Osteocyte (in vitro differentiated cells): ENCODE measurements at places on chromosomes 7 and 10. TPM values are rescaled to one million over a fixed set of nuclear protein-coding genes. Genes with fewer than 3 reads are reported as not detected.

- DNase-seq, result no peak
Measured at GRCh38 chr10:21530641-21531040, 3.4 kb upstream of the MLLT10 start.

- DNase-seq, result no peak
Measured at GRCh38 chr7:37089972-37090371, 358.7 kb downstream of the ELMO1 start.

DNA sequence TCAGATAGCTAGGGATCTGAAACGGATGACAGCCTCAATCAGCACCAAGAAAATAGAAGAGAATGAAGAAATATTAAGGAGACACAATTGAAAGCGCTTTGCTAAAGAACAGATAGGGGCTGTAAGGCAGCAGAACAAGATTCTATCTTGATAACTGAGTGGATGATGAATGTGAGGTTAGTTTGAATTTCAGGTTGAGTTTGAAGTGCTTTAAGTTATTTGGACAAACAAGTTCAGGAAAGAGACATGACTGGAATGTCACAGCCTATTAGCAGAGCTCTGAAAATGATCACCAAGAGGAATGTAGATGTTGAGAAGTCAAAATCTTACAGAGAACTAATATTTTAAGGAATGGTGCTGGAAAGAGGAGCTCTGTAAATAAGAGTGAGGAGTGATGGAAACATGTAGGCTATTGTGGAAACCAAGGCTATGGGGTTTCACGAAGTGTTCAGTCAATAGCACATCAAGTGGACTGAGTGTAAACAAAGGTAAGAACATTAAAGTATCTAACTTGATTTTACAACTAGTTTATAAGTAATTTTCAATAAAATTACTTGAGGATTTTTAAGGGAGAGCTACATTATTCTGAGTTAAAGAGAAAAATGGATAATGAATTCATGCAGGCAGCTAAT, 61.6 kb downstream of the MEST start:
- no peak for DNase-seq

DNA sequence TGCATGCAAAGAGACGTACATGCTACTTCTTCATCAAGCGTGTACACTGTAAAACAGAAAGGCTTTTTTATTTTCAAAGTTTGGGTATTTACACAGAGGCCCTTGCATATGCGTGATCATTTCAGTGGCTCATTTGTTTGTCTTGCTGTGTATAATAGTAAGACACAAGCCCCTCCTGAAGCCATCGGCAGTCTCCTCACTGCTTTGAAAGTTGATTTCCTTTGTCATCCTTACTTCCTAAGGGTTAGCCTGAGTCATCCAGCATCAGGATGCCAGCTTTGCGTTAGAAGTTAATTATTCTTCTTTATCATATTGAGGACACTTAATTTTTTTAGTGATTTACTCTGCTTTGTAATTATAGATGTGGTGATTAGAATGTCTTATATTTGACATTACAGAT, 72.5 kb upstream of the CTBP2 start:
- no peak for DNase-seq

DNA sequence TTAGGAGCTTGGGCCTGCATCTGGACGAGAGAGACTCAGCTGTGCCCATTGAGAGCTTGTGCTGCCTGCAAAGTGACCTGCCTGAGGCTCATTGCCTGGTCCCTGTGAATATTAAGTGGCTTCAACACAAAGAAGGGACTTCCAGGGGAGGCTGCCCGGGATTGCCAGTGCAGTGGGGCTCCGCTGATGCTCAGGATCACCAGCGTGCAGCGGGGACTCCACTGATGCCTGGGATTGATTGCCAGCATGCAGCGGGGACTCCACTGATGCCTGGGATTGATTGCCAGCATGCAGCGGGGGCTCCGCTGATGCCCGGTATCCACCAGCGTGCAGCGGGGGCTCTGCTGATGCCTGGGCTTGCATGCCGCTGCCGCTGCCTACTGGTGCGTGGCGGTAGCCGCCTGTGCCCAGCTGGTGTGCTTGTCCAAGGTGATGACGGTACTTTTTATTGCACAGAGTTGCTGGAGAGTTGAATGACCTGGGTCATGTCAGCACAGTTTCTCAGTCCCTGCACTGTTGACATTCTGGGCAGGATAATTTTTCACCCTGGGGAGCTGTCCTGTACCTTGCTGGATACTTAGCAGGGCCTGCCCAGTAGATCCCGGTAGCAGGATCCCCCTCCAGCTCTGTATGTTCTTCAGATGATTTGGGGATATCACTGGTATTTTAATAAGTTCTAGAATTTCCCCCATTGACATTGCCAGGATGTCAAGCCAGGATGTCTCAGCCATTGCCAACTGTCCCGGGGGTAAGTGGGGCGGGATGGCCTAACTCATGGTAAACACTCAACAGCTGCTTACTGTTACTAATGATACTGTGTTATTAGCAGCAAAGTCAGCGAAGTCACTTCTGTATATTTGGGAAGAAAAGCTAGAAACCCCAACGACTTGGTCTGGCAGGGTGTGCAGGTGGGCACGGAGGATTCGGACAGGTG, 13.0 kb downstream of the DOCK1 start:
- no peak for DNase-seq

- no peak for DNase-seq
Measured at GRCh38 chr10:20977300-20977699, 80.2 kb upstream of the NEBL start.

The GNG11 gene
- total RNA-seq, result 49.6 and 49.7 TPM in 2 replicates

The TCAF2 gene
- total RNA-seq, result 2.2 and 2.5 TPM in 2 replicates

DNA sequence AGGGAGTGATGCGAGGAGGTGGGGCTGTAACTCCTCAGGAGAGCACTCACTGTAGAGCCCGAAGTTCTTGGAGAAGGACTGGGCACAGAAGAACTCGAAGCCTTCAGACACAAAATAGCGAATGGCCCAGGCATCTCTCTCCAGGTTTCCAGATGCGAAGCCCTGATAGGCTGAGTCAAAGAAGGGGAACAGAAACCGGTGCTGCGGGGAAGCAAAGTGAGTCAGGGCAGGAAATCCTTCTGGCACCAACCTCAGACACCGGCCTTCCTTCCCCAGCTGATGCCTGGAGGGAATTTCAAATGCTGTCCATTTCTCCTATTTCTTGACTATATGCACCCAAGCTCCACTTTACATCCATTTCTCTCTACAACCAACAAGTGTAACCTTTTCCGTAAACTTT, 26.8 kb downstream of the GOT1 start:
- DNase-seq, result no peak

DNA sequence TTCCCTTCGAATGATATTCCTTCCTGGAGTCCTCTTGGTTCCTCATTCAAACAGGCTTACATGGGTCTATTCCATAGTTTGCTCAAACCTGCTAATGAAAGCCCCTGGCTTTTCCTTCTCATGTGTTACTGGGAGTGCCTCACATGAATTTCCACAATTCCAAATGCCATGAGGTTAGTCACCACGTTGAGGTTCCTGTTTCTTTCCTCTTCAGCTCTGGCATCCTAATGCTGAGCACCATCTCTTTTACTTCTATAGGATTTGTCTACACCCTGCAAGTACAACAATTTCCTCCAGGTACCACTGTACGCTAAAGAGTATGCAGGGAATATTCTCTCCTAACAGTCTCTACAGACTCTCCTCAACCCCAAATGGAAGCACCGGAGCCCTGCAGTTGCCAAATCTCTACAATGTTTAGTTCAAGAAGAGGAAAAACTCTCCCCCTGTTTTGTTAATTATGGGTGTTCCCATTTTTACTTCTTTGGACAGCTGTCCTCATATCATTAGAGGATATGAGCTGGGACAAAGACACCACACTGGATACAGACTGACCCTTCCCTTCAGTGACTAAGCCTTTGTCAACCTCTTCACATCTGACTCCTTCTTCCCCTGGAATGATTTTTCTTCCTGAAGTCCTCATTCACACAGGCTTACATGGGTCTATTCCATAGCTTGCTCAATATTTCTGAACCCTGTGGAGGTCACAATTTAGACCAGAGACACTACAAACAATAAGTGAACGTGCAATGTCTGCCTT, 145.8 kb upstream of the BET1 start:
- no peak for DNase-seq

DNA sequence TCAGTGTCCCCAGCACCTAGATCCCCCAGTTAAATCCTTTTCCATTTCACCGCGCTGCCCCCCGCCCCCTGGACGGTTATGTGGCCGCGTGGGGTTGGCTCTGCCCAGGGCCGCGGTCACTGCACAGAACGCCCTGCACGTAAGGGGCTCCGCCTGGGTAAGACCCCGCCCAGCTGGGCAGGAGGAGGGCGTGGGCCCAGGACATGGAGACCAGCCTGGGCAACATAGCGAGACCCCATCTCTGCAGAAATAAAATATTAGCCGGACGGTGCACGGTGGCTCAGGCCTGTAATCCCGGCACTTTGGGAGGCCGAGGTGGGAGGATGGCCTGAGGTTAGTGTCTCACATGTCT, 650 bp upstream of the ZFAND2A start:
- DNase-seq, result no peak

The DDC gene
- not detected in 2 replicates for total RNA-seq

The CFAP58 gene
- 0.16 and 0.29 TPM in 2 replicates for total RNA-seq

The CCL26 gene
- not detected in 2 replicates for total RNA-seq

- DNase-seq, result no peak
Measured at GRCh38 chr10:31128536-31128935, 96.9 kb upstream of the ZNF438 start.

DNA sequence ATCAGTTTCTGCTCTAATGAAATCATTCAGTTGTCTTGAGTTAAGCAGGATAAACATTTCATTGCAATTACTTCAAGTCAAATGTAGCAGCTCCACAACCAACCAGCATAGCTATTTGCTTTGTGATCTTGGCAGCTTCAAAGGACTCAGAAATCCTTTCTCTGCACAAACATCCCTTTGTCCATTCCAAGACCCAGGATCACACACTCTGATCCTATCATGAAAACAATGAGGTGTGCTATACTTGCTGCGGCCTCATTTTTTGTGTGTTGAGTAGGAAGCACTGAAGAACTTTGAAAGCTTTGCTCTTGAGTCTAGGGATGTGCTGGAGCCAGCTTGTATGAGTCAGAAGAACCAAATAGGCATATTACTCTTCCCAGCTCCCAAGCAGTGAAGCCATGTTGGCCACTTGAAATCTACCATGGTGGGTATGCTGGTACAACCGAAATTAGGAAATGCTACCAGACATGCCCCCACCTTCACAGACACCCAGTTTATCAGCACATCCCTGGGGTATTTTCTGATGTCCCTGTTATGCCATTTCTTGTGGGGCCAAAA, 199.4 kb upstream of the PRSS58 start:
- peak; percentile 25 for DNase-seq

The BPGM gene
- total RNA-seq, result 11.6 and 13.3 TPM in 2 replicates

GRCh38 chr10:33334805-33335550, 511 bp upstream of the NRP1 start:
- DNase-seq, result peak; percentile 94

DNA sequence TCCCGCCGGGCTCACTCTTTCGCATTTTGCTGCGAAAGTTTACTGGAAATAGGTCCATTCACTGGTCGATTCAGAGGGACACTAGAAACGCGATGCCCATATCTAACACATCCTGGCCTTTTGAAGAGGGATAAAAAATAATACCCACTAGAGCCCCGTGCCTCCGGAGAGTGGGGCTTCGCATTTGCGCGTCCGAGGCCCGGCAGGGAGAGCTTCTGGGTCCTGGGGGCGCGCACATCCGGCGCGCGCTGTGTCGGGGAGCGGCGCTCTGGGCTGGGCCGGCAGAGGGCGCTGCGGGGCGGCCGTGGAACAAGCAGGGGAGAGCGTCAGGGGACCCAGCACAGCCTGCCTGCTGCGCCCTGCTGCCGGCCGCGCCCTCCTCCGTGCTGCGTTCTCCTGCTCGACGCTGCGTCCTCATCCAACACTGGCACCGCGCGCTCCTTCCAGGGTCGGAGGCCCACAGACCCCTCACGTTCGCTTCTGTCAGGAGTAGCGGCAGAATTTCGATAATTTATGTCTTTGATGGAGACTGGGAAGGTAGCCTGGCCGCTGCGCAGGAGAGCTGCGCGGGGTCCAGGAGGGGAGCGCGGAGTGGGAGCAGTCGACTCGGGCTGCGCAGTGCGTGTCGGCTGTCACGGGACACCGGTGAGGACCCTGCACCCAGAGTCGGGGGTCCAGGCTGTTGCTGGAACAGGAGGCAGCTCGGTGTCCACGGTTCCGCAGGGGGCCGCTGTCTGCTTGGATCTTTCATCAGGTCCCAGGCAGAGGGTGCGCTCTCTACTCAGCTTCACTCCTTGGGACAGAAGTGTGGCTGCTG, 41.5 kb upstream of the ZNF32 start:
- peak; percentile 92 for DNase-seq

The BNIP3 gene
- 29.2 and 31.6 TPM in 2 replicates for total RNA-seq

DNA sequence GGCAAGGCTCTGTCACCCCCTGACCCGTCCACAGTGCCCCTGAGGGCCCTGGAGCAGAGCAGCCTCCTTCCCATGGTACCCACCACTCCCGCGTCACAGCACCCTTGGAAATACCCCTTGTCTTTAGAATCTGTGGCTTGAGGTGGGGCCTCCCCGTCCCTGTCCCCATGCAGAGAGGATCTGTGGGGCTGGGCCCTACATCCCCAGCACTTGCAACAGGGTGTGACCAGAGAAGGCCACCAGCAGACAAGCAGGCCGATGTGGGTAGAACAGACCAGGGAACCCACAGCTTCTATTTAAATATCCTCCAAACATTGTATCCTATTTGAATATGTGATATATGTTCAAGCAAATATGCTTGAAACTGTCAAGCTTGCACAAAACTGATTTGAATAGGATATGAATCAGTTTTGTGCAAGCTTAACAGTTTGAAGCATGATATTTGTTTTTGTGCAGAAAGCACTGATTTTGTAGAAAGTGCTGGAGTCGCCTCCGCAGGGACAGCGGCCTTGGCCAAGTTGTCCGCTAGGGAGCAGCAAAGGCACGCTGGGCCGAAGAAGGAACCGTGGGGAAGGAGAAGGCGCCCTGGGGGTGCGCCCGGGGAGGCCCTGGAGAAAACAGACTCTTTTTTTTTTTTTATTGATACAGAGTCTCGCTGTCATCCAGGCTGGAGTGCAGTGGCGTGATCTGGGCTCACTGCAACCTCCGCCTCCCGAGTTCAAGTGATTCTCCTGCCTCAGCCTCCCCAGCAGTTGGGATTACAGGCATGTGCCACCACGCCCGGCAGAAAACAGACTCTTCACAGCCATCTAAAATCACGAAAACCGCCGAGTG, 2.2 kb downstream of the CFAP46 start:
- DNase-seq, result no peak

DNA sequence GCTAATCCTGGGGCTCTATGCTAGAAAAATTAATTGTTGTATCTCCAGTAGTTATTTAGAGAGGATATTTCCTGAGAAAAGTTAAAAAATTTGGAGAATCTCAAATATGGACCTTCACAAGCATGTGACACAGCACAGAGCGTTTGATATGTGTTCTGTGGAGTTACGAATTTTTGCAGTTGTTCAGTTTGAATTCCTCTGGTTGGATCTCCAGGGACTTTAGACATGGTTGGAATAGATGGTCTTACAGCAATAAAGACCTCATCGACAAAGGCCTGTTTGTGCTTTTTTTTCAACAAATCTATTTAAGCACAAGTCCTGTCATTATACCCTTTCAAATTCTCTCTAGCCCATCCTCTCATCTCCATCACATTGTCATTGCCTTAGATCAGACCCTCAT, 138.0 kb downstream of the TES start:
- no peak for DNase-seq

GRCh38 chr7:22672846-22673680, 53.9 kb upstream of the IL6 start:
- no peak for DNase-seq
